ENCODE measurements at places on chromosomes 3 and 15.

- no peak for DNase-seq
Measured at GRCh38 chr3:110180733-110181132, 843.4 kb upstream of the DPPA4 start.

DNA sequence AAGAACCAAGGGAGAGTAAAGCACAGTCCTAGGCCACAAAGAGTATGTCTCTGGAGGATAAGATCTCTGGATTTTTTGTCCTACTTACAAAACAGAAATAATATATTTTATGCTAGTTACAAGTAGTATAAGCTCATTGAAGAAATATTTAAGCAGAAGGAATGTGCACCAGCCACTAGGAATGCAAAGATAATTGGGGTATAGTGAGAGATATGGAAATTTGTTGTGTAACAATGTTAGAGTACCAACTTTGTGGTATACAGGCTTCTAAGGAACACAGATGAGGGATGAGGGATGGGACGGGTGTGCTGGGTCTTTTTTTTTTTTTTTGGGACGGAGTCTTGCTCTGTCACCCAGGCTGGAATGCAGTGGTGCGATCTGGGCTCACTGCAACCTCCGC is 26.5 kb downstream of the AKAP13 start:
- DNase-seq: no peak

- DNase-seq: no peak
Measured at GRCh38 chr3:53703630-53704362, 142.4 kb downstream of the CHDH start.

DNA sequence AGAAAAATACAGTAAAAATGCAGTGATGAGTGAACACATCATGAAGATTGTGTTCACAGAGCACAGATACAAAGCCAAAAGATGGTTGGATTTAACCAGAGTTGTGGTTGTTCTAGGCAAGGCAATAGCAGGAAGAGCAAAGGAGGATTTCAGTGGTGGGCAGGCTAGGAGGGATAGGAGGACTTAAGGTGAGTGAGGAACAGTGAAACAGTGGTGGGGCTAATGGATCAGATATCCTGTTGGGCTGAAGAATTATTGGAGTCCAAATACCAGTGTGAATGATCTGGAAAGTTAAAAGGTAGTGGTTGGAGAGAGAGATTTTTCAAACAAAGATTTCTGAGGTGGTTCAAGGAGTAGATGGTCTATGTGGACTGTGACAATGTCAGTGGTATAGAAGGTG is 108.3 kb downstream of the B3GALNT1 start:
- no peak for DNase-seq

- DNase-seq: no peak
Measured at GRCh38 chr3:149920119-149920518, 50.6 kb downstream of the PFN2 start.

DNA sequence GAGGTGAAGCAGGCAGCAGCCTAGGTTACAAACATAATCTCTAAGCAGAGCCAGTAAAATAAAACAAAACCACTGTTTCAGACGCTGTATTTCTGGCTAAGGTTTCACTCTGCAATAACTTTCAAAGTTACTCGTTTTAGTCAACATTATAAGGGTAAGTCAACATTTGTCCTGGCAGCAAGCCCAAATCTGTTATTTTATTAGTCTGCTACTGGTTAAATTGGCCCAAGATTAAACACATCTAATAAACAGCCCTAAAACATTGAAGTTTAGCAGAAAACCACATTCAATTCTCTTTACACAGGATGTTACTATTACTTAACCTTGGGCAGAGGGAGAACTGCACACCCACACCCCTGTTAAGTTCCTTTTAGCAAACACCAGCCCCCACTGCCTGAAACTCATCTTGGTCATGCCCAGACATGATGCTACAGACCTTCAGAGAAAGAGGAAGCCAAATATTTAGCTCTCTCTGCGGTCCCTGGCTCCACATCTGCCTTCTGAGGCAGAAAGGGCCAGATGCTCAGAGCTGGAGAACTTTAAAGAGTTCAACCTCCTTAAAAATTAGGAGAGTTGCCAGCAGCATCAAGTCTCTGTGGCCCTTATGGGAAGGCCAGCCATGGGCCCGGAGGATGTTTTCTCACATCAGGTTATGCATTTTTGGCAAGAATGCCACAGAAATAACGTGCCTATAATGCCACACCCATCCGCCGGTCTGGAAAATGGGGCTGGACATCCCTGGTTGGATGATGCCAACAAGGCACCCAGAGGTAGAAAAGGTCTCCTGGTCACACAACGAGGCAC is 17.9 kb downstream of the ARHGEF3 start:
- no peak for DNase-seq

DNA sequence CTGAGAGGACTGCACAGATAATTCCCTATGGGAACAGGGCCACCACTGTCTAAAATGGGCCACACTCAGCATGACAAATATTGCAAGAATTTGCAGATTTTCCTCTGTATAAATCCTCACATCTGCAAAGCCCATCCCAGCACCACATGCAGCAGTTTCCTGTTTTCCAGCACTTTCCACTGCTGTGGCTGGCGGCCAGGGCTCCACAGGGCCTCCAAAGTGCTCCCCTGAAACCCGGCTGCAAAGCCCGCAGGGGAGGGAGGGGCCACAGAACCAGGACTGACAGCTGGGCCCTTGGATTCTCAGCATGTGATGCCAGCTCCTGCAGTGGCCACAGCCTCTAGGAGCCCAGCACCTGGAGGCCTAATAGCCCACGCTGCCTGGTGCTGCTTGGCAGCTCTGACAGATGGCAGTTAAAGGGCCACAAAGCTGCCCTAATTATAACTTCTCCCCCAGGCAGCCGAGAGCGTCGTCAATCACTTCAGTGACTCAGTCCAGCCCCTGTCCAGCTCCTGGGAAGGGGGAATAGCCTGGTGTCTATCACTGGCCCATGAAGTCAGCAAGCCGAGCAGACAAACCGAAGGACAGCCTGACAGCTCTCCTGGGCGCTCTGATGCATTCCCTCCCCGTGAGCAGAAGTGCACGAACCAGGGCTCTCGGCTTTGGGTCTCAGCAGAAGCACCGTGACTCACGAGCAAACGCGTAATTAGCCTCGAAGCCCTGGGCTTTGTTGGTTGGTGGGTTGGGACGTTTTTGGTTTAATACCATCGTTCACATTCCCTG is 4.7 kb downstream of the LRRC15 start:
- no peak for DNase-seq

GRCh38 chr3:24240306-24240705 is 254.3 kb downstream of the THRB start:
- DNase-seq: no peak

DNA sequence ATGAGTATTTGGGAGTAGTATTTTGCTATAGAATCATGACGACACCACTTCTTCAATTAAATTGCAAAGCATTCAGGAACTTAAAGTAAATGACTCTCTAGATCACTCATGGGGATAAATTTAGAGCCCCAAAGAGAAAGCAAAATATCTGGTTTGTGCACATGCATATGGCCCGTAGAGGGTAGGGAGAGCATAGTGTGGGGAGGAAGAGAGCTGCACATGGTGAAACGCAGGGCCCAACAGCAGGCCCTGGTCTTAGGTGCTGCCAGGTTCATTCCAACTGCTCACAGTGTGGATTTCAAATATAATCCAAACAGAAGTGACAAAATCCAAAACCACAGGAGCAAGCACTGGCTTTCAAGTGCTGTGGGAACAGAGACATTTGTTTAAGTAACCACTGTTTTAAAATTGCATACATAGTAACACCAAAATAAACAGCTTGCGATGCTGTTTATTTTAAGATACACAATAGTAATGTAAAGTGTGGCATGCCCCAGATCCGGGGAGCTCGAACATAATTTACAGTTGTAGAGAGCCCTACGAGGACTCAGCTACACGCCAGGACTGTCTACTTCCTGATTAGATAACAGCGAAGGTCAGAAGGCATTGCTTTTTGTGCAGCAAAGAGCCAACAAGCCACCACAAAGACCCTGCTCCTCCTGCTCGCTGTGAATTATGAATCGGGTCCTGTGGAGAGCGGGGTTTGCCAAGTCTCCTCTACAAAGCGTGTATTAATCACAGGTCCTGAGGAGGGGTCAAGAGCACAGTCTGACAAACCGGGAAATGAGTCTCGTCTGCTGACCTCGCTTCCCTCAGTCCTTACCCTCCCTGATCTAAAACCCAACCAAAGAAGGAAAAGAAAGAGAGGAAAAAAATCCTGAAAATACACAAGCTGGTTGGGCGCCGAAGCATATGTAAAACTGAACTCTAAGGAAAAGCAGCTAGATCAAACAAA is 80.6 kb downstream of the MEIS2 start:
- no peak for DNase-seq

DNA sequence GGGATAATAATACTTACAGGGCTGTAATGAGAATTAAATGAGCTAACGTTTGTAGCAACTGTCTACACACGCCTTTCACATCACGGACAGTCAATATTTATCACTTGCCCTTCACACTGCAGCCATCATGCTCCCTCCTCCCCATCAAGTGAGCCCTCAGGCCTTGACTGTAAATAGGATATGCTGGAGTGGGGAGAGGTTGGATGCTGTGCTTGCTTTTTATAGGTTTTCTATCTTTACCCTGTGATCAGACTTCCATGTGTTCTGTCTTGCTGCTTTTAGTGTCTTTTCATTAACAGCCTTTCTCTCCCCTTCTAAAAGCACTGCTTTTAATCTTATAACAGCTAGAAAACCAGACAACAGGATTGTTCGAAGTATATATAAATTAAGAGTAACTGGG is 12.8 kb upstream of the MAGEF1 start:
- DNase-seq: no peak

GRCh38 chr3:161265916-161266571 is 44.9 kb downstream of the NMD3 start:
- no peak for DNase-seq

- no peak for DNase-seq
Measured at GRCh38 chr3:49421890-49422378, 339 bp downstream of the AMT start.

DNA sequence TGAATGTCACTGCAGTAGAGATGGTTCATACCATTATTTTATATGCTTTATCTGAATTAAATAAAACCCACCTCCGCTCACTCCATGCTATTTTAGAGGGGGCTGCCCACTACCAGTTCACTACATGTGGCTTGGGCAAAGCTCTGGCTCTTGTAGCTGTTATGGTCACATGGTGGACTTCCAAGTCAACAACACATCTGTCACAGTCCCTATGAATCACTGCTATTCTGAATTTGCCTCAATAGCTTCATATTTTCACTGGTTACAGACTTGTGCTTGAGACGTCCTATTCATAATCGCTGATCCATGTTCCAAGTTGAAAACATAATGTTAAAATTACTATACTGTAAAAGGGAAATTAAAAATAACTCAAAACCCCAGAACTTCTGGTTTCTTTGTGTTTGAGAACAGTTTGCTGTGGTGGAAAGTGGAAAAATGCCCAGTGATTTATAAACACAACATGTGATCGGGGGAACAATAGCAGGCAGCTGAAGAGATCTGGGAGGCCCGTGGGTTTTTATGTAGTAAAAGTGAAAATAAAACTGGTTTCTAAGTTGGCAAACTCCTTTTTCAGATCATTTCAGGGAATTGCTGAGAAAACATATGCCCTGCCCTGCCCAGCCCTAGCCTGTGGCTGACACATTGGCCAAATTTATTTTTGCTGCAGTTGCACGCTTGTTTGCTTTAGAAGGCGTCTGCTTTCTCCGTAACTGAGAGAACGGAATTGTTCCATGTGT is 128.8 kb upstream of the PRR23C start:
- no peak for DNase-seq

GRCh38 chr3:44932986-44933944 is 42.7 kb downstream of the ZDHHC3 start:
- no peak for DNase-seq

GRCh38 chr3:47324278-47324865 is 41.6 kb downstream of the KLHL18 start:
- DNase-seq: peak; percentile 5

DNA sequence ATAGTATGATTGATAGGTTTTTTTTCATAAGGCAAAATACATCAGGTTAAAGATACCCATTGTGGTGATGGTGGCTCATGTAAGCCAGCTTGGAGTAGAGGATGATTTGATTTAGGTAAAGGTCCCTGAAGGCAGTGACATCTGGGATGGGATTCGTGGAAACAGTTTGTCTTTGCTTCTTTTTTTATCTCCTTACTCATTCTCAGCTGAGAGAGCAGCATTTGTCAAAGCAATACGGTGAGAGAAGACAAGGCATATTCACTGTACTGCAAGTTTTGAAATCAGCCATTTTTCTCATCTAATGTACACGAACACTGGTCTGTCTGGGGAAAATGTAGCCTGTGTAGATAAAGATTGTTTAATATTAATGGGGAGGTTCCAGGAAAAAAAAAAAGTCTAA is 749.1 kb downstream of the SQOR start:
- no peak for DNase-seq

DNA sequence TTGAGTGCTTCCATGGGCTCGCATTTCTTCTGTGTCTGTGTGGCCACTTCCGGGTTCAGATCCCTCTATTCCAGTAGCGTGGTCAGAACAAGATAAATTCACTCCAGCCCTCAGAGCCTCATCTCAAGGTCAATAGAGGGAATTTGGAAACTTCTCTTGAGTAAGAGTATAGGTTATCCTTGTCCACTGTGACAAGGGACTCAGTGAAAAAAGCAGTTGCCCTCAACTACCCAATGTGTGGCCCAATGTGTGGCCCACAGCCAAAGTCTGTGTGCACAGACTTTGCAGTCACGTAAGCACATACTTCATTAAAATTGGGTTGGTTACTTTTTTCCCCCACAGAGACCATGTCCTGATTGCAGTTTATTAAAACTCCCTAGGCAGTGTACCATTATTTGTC is 305.6 kb upstream of the SEMA6D start:
- DNase-seq: no peak

DNA sequence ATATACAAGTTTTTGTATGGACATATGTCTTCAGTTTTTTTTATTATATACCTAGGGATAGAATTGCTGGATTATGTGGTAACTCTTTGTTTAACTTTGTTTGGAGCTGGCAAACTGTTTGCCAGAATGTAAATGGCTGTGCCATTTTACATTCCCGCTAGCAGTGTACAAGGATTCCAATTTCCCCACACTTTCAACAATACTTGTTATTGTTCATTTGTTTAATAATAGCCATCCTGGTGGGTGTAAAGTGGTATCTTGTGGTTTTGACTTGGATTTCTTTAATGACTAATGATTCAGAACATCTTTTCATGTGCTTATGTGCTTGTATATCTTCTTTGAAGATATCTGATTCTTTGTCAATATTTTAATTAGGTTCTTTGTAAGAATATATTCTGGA is 64.4 kb downstream of the ZNF609 start:
- DNase-seq: no peak

DNA sequence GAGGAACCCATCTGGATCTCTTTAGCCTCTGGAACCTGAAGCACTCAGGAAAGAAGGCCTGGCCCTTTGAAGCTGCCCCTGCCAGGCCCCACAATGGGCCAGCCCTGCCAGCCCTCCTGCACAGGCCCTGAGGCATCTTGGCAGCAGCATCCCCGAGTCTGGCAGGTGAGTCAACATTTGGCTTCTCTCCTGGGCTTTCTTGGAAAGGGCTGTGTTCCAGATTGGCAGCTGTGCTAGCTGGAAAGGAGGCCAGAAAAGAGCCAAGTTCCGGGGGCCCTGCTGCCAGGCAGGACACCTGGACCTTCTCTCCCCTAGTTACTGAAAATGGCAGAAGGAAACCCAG is 187.2 kb downstream of the SHQ1 start:
- no peak for DNase-seq
